Left hindlimb (tissue), 1 donor: ENCODE measurements at places on chromosomes 5 and 9.

DNA sequence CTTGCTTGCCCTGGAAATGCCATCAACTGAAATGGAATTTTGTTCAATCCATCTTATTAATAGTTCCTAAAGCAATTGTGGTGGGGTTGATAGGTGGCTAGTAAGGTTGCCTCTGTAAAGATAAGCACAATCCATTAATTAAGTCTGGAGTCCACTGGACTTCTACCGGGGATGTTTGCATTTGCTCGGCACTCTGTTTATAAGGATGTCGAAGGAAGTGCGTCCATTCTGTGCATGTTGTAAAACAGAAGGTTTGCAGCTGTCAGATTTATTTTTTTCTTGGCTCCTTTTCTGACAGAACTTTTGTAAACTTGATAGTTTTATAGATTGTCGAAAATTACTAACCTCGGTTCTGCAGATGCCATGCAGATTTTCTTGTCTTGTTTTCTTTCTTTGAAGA lies 12.8 kb upstream of the TNFAIP8 start:
- DNase-seq: no peak

DNA sequence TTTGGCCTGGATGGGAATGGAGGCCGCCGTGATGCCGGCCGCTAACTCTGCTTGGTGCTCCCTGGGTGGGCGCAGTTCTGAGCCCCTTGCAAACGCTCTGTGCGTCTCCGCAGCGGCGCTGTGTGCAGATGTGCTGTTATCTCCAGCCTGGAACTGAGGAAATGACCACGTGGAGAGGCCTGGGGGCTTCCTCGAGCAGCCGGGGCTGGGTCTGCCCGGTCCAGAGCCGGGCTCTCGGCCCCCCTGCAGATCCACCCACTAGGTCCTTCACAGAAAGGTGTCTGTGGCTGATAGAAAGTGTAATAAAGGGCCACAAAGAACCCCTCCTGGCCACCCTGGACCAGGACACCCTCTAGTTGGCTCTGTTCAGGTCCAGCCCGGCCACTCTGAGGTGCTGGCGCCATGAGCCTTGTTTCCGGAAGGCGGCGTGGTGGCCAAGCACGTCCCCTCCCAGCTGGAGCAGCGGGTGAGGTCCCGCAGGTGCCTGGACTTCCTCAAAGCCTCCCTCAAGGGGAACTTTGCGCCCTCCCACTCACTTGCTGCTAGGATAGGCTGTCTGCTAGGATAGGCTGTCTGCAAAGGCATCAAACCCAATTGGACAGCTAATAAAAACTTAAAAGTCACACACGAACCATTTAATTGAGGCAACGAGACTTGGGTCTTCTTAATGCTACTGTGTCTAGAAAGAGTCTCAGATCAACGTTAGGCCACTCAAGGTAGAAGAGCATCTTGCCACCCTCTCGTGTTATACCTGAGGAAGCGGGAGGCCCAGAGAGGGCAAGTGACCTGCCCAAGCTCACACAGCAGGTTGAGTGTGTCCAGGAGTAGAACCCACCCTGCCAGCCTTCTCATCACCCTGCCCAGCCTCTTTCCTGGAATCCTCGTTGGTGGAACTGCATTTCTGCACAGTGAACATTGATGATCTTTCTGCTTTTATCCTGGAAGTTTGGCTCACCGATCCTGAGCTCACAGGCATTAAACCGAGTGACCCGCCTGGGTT lies 109.3 kb upstream of the FCN2 start:
- no peak for DNase-seq

- DNase-seq: no peak
These were observed 50.7 kb upstream of the FST start for GRCh38 chr5:53429706-53430105.

GRCh38 chr5:7955476-7955875 lies 86.5 kb downstream of the MTRR start:
- no peak for DNase-seq

DNA sequence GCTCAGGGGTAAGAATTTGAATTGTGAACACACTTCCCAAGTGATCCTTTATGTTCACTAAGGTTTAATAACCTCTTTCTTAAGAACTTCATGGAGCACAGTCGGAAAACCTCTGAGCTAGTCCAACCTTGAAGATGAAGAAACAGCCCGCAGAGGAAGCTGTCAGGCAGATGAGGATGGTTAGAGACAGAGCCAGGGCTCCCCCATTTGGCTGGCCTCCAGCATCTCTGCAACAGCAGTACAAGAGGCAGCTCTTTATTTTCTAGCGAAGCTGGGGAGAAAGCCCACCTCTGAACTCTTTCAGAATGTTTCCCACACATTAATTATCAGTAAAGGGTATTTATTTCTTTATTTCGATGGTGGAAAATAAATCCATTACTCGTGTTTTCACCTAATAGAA lies 350.8 kb downstream of the DMRT2 start:
- DNase-seq: no peak

- DNase-seq: no peak
These were observed 72.4 kb upstream of the SNX2 start for GRCh38 chr5:122702524-122702875.

DNA sequence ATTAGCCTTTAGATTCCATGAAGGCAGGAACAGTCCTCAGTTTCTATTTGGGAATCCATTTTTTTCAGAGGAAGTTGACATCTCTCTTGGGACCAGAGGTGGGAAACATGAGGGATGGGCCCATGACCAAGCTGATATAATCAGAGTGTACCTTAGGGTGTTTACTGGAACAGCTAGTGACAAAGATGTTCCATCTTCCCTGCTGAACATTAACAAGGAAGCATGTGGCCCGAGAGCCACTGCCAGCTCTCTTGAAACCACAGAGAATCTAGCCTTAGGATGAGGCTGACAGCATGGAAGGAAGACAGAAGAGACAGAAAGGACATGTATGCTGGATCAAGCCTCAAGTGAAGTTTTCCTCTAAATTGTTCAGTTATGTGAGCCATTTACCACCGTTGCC lies 16.0 kb downstream of the AQP3 start:
- no peak for DNase-seq

- no peak for DNase-seq
These were observed 143.4 kb downstream of the ENTREP1 start for GRCh38 chr9:69468380-69468779.

DNA sequence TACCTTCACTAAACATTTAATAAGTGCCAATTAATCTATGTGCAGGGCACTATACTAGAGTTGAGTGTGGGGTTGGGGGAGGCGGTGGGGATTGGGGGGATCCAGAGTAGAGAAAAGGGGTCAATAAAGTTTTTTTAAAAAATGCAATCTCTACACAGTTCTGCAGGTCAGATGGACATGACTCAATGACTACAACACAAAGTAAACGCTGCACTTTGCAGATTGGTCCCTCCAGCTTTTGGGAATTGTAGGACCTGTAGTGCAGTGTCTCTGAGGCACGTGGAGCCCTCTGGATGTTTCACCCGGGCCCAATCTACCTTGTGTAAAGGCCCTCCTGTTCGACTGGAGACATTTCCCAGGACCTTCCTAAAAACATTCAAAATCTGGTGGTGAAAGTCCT lies 43.5 kb downstream of the SEMA6A start:
- no peak for DNase-seq

DNA sequence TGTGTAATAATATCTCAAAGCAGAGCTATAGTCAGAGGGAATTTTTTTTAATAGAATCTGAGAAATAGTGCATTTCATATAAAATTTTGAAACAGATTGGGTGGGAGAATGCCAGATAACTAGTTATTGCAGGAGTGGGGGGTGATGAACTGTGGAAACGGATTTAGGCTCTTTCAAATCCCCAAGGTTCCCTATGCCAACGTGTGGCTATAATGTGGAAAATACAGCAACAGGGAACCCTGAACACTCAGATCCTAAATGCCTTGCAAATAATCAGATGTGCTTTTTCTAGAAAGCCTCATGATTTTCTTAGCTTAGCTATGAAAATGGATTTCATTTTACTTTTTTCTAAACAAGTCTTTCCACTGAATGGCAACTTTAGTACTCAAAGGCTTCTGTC lies 180.5 kb upstream of the DMAC1 start:
- no peak for DNase-seq

GRCh38 chr5:17094830-17095229 lies 122.6 kb upstream of the BASP1 start:
- peak; percentile 48 for DNase-seq

- no peak for DNase-seq
These were observed 25.7 kb downstream of the TAS2R1 start for GRCh38 chr5:9604416-9604815.

DNA sequence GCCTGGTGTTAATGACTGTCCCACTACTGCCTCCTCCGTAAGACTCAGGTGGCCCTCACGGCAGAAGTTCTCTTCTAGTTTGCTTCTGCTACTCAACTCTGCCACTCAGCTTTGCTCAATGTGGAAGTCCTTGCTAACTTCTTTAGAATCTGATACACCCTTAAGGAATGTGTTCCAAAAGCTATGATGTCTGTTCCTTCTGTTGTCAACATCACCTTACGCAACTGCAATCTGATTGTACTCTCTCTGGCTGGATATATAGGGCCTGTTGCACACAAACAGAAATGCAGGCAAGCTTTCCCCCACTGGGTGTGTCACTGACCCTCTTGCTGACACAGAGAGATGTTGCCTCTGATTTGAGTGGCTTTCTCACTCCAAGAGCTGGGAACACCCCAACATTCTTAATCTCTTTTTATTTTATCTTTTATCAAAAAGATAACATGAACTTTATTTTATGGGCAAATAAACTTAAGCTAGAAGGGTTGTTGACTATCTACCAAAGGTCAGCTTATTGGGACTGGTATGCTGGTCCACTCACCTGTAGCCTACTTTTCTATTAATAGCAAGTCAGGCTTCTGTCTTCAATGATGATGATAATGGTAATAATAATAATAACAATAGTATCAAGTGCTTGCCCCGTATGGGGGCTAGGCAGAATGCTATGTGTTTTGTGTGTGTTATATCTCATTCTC lies 25.2 kb downstream of the TMEM252 start:
- DNase-seq: no peak

DNA sequence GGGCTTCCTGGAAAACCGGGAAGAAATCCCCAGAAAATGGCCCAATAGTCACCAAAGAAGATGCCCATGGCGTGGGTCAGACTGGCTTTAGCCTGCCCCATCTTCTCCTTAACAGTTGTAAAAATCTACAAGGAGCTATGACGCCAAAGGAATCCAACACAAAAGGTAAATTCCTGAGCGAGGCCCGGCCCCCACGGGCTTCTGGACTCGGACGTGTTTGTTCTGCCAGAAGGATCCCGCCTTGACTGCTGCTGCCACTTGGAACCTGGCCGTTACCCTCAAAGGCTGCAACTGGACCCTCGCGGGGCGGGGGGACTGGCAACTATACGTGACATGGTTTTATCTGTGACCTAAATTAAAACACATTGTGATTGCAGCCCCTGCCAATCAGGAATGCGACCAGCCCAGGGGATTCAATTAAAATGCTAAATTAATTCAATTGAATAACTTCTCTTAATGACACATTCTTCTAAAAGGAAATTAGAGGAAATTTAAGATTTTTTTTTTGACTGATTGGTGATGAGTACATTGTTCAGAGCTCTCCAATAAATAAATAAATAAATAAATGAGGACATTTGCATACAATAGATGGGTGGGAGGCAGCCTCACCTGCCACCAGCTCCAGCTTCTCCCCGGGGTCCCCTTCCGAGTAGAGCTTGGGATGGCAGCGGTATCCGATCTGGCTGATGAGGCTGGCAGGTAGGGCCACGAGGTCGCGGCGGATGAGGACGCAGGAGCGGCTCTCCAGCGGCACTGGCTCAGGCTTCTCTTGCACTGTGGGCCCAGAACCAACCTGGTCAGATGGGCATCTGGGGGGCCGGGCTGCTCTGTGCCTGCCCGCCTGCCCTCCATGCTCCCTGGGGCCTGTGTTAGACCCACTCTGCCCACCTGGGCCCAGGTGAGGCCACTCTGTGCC lies 54.7 kb upstream of the UBAC1 start:
- DNase-seq: peak; percentile 17

GRCh38 chr5:125236007-125236406 lies 489.6 kb upstream of the ZNF608 start:
- no peak for DNase-seq

- DNase-seq: peak; percentile 42
These were observed 136.8 kb downstream of the TLE1 start for GRCh38 chr9:81552581-81552991.

GRCh38 chr9:105608721-105609598 lies 51.0 kb downstream of the FKTN start:
- DNase-seq: no peak

GRCh38 chr9:135032868-135033460 lies 54.5 kb upstream of the OLFM1 start:
- no peak for DNase-seq

DNA sequence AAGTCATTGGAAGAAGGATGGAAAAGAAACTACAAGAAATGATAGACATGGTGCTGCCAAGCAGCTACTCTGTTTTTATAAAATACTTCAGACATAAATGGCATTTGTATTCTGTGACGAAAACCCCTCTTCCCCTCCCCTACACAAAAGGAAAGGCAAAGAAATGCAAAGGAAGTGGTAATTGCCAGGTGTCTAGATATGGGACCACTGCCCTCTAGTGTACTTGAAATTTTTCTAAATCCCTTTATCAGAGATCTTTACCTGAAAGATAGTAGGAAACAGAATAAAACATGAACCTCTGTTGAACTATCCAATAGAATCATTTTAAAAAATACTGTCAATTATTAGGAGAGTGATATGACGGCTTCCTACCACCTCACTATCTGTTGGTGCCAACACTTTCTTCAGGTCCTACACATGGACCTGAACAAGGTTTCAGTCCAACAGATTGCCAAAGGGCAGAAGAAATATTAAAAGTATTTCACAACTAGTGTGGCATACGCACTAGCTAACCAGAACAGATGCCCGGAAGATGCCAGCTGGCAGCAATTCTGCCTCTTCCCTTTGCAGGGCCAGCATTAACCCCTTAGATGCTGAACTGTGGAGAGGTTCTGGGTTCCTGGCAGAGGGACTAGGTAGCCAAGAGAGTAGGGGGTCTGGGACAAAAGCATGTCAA lies 104.1 kb downstream of the TSSK1B start:
- DNase-seq: no peak

GRCh38 chr9:70609542-70610286 lies 195.3 kb upstream of the KLF9 start:
- DNase-seq: no peak

DNA sequence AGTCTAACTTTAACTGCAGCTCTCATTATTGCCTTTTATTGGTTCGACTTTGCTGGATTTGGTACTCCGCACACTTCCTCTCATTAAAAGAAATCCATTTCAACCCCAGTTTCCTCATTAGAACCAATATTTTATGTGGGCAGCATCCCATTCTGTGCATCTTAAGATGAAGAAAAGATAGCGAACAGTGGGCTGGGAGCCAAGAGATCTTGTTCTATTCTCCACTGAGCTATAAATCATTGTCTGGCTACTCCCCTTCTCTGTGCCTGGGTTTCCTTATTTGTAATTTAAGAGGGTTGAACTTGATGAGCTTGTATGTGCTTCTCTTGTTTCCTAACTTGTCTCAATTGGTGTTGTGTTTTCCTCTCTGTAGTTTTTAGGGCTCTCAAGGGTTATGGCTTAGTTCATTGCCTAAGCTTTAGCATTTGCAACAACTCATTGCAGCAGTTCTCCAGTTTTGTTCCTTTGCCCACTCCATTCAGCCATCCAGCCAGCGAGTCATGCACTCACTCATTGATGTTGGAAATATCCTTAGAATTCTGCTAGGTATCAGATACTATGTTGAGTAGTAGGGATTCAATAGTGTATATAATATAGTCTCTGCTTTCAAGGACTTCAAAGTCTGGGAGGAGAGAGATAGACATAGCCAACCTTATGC lies 273.3 kb upstream of the TNC start:
- no peak for DNase-seq
